Activated CD8-positive, alpha-beta memory T cell treated with anti-CD3 and anti-CD28 coated beads, Interleukin-2, amount 10 ng/mL, durations not matched to agents 7 days and 5 days (primary cell): ENCODE measurements at places on chromosomes 3 and 15. TPM values are rescaled to one million over a fixed set of nuclear protein-coding genes. Genes with fewer than 3 reads are reported as not detected.

CPLX3 gene
- not detected for total RNA-seq

TRPM1 gene
- total RNA-seq, result 0.06 TPM

PODXL2 gene
- 2.2 TPM for total RNA-seq

PGBD4 gene
- 5.2 TPM for total RNA-seq
